Activated naive CD8-positive, alpha-beta T cell treated with anti-CD3 and anti-CD28 coated beads, Interleukin-2, amount 50 U/mL, for 16 hours (primary cell): ENCODE measurements at places on chromosomes 6 and 20.
A peak's percentile ranks its signal among the peaks of the same experiment; 100 is the strongest.

DNA sequence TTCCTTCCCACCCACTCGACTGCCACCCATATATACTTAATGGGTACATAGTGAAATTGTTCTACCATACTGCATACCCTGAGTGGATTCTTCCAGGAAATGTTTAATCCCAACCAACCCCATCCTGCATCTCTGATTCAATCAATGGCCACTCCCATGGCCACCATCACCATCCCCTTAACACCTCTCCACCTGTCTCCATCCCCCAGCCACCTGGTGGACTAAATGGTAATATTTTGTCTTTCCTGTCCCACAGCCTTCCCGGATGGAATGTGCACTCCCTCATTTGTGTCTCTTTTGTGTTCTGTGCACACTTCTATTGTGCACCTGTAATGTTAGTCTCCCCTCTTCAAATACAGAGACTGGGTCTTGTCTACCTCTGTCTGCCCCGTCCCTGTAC lies 259.9 kb downstream of the ALDH8A1 start:
- DNase-seq = no peak

DNA sequence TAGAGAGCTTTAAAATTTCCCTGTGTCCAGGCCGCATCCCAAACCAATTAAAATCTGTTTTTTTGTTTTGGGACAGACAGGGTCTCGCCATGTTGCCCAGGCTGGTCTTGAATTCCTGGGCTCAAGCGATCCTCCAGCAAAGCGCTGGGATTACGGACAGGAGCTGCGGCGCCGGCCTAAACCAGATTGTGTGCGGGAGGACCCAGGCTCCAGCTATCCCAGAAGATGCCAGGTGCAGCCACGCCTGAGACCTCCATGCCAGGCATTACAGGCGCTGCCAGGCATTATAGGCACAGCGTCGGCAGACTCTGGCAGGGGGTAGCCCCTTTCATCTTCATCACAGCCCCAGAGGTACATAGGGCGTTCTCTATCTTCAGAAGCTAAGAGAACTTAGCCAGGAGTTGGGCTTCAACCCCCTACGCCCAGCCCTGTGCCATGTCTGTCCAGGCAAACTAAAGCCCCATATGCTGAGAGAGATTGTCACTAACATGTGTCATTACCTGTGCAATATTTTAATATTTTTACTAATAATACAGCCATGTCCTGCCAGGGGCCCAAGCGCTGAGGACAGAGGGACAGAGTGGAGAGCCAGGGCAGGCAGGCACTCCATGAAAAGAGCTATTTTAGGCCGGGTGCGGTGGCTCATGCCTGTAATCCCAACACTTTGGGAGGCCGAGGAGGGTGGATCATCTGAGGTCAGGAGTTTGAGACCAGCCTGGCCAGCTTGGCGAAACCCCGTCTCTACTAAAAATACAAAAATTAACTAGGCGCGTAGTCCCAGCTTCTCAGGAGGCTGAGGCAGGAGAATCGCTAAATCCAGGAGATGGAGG lies 9.8 kb upstream of the GRM4 start:
- no peak for DNase-seq

DNA sequence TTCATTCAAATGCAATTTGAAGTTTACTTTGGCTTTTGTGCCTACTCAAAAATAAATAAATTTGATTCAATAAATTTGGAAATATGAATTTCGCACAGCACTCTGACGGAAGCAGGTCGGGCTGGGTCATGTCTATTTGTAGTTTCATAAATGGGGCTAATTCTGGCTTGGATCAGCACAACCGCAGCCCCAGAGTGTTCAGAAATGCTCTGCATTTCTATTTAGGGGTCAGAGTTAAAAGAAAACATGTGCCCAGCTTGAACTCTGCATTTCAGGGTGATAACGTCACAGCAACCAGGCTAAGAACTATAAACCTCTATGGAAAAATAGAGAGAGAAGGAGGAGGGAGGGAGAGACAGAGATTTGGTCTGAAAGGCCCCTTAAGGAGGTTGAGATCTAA lies 480.9 kb upstream of the NOX3 start:
- DNase-seq = no peak

DNA sequence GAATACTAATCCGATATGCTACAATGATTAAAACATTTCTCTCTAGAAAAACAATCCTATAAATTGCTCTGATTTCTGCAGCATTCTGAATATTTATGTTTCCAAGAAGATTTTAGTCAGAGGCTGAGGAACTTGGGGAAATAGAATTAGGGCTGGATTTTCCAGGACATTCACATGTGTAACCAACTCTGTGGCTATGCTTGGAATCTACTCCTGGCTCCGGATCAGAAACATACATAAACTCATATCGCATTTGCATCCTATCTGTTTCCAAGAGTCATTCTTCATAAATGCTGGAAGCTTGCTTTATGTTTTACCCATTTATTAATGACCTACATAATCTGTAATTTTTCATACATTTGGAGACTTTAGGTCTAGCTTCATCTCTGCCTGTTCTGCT lies 459.9 kb upstream of the MARCKS start:
- DNase-seq = no peak

GRCh38 chr6:39617026-39617425 lies 108.2 kb downstream of the KIF6 start:
- DNase-seq = no peak

GRCh38 chr6:64034910-64035655 lies 399.5 kb downstream of the PHF3 start:
- DNase-seq = no peak

DNA sequence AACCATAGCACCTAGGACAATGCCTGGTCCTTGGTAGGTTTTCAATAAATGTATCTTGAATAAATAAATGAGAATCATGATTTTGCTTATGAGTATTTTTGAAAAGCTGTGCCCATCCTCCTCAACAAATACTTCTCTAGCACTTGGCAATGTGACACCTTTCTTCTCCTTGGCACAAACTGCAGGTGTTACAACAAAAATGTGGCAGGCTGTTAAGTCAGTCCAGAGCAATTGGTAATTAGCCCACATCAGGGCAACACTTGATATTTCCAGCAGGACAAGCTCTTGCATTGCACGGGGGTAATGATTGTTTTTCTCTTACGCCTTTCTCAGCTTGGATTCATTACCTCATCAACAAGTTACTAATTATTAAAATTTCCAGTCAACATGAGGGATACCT lies 31.6 kb upstream of the SNX9 start:
- DNase-seq = no peak

GRCh38 chr6:158323561-158323958 lies 11.3 kb downstream of the TULP4 start:
- DNase-seq = no peak

DNA sequence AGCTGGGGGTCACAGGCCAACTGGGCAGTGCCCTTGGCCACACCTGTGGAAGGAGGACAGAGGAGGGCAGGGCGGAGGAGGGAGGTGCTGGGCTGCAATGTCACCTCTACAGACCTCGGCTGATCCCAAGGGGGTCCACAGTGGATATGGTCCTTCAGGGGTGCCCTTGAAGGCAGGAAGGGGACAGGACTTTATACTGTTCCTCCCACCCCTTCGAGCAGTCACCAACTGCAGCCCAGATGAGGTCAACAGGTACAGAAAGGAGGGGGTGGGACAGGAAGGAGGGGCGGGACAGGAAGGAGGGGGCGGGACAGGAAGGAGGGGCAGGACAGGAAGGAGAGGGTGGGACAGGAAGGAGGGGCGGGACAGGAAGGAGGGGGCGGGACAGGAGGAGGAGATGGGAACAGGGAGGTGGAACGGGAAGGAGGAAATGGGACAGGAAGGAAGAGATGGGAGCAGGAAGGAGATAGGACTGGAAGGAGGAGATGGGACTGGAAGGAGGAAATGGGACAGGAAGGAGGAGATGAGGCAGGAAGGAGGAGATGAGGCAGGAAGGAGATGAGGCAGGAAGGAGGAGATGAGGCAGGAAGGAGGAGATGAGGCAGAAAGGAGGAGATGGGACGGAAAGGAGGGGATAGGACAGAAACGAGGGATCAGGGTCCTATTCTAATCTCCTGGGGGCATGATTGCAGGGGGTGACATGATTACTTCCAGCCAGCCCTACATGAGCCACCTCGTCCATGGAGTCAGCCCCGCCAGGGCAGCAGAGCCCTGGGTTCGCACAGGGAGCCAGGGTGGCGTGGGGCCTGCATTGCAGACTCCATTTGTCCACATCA lies 19.4 kb upstream of the MRGBP start:
- peak; percentile 27 for DNase-seq

- DNase-seq = no peak
Observed at GRCh38 chr6:43334466-43335095, 26.0 kb upstream of the CRIP3 start.

GRCh38 chr6:15464211-15464725 lies 198.6 kb downstream of the DTNBP1 start:
- peak; percentile 19 for DNase-seq

GRCh38 chr6:41352396-41352795 lies 17.0 kb downstream of the NCR2 start:
- no peak for DNase-seq

GRCh38 chr6:87484491-87484890 lies 11.7 kb downstream of the SLC35A1 start:
- no peak for DNase-seq

DNA sequence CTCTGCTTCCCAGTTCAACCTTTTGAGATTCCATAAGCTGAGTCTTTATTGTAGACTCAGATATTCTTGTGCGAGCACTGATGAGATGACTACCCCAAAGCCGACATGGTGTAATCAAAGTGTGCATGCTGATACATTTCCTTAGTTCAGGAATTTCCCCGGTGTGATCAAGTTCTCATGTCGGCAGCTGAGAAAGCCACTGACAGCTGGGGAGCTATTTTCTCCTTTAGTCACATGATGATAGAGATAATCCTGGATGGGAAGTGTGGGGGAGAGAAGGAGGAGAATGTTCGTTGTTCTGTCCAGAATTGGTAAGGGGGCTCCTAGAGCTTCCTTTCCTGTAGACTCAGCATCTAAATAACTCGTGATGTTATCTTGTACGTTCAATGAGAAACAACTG lies 7.7 kb upstream of the CAP2 start:
- DNase-seq = no peak

GRCh38 chr6:138493413-138493812 lies 5.9 kb downstream of the NHSL1 start:
- DNase-seq = no peak

- no peak for DNase-seq
Observed at GRCh38 chr20:53141201-53142050, 169.3 kb downstream of the TSHZ2 start.

GRCh38 chr6:34934516-34934915 lies 45.5 kb downstream of the ANKS1A start:
- DNase-seq = no peak

- no peak for DNase-seq
Observed at GRCh38 chr6:135951169-135951568, 99.7 kb downstream of the PDE7B start.

DNA sequence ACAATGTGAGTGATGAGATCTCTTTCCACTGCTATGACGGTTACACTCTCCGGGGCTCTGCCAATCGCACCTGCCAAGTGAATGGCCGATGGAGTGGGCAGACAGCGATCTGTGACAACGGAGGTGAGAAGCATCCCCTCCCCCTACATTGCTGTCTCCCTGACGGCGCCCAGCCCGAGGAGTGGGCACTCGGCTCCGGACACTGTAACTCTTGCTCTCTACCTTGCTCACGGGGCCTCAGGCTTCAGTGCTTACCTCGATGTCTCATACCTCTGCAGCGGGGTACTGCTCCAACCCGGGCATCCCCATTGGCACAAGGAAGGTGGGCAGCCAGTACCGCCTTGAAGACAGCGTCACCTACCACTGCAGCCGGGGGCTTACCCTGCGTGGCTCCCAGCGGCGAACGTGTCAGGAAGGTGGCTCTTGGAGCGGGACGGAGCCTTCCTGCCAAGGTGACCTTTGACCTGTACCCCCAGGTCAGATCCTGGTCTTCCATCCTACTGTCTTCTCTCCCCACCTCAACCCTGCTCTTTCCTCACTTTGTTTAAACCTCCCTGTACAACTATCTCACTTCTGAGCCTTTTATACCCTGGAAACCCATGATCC lies 1.3 kb downstream of the CFB start:
- no peak for DNase-seq

- DNase-seq = no peak
Observed at GRCh38 chr20:61499859-61500554, 247.9 kb downstream of the CDH4 start.

- DNase-seq = no peak
Observed at GRCh38 chr20:43878776-43879175, 35.9 kb upstream of the TOX2 start.

DNA sequence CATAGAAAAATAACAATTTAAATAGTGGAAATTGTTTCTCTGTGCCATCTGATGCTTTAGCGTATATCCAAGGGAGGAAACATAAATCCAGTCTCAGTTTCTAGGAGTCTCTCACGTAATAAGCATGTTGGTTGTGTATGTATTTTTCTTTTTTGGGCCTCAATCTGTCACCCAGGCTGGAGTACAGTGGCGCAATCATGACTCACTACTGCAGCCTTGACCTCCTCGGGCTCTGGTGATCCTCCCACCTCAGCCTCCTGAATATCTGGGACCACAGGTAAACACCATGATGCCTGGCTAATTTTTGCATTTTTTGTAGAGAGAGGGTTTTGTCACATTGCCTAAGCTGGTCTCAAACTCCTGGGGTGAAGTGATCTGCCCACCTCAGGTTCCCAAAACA lies 78.6 kb upstream of the PLN start:
- no peak for DNase-seq

DNA sequence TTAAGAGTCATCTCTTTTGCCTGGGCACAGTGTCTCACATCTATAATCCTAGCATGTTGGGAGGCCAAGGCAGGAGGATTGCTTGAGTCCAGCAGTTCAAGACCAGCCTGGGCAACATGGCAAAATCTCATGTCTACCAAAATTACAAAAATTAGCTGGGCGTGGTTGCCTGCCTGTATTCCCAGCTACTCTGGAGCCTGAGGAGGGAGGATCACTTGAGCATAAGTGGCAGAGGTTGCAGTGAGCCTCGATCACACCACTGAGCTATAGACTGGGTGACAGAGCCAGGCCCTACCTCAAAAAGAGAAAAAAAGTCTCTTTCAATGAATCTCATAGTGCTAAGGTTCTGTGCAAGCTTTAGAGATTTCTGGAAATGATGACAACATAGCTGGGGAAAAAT lies 1.5 kb downstream of the HLA-DRB1 start:
- no peak for DNase-seq

DNA sequence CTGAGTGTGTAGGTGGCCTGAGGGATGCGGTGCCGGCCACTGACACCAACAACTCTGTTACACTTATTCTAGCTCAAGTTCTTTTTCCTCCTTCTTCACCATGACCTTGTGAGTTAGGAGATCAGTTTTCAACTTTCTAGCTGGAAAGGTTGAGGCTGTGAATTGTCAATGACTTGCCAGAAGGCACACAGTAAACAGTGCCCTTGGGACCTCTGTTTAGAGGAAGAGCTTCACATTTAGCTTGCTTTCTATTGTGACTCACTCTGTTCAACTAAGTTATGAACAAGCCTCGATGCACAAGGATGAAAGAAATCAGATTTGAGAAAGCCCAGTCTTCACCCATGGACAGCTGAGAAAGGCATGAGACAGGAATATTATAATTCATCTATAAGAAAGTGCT lies 455.6 kb downstream of the MAFB start:
- no peak for DNase-seq
